NCI-H1436 treated with DMSO at 0.1 percent for 48 hours (cell line): ENCODE measurements at places on chromosomes 6 and 20.

GRCh38 chr6:107641071-107641470 lies 151.2 kb downstream of the SOBP start:
- no peak for DNase-seq

GRCh38 chr6:100269189-100269588 lies 195.5 kb downstream of the SIM1 start:
- DNase-seq, result no peak

DNA sequence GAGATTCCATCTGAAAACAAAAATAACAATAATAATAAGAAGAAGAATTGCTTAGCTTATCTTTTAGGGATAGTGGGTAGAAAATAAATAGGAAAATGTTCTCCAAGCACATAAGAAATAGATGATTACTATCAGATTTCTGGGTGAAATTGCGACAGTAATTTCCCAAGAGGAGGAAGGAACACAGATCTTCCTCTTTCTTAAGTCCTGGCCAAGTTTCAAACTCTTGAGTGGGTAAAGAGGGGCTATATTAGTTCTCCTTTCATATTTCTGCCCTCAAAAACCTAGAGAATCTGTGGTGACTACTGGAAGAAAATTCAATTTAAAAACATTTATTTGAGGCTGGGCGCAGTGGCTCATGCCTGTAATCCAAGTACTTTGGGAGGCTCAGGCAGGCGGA lies 63.7 kb downstream of the PHACTR2 start:
- no peak for DNase-seq

- DNase-seq, result no peak
Observed at GRCh38 chr20:11979306-11979990, 61.8 kb downstream of the BTBD3 start.

- DNase-seq, result no peak
Observed at GRCh38 chr6:1714654-1715053, 104.9 kb downstream of the FOXC1 start.

DNA sequence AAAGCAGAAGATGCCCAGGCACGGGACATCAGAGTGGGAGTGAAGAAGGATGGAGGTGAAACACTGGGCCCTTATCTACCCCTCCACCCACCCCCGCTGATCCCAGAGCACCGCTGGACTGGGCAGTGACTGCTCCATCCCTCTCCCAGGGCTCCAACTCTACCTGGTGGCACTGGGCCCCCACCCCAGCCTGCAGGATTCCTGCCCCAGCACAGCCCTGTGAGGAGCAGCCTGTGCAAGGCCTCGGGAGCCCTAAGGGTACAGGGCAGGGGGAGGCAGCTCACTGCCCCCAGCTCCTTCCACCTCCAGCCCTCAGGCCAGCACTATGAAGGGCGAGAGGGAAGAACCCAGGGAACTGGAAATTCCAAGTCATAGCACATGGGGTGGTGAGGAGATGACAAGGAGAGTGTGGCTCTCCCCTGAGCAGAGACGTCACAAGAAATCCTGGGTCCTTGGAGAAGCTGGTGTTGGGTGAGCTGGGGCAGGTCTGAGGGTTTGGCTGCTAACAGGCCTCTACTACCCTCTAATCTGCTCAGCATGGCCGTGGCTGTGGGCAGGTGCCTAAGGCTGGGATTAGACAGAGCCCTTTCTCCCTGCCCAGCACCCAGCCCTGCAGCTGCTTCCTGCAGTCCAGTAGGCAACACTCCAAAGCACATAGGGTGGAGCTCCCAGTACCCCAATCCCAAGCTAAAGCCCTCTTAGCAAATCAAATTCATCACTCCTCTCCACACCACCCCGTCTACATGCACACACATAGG lies 3.5 kb downstream of the CST3 start:
- DNase-seq, result no peak

DNA sequence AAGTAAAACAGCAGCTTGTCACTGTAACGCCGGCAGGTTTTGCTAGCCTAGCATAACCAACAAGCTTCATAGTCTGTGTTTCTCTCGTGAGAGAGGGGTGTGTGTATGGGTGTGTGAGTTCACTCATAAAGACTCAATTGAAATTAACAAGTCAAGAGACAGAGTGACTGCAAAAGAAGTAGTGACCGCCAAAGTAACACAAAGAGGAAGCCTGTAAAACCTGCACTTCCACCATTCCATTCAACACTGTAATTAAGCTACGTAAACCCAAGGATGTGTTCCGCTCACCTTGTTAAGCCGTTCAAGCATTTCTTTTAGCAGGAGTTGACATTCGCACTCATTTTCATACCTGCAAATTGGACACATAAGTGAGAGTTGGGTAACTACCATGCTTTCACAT lies 6.6 kb downstream of the BFSP1 start:
- DNase-seq, result no peak

DNA sequence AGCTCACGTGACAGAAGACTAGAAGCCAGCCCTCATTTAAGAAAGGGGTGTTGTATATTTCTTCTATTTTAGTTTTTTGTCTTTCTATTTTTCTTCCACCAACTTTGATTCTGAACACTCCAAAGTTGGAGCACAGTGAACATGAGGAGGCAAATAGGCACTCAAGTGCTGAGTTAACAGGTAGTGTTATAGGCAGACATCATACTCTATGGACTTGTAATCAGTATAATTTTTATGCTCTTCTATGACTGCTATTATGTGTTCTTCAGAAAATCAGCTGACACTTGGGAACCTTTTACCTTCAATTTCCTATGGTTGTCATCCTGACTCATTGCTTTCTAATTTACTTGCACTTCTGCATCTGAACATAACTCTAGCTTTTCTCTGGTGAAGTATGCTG lies 396.3 kb upstream of the EYS start:
- peak; percentile 25 for DNase-seq

GRCh38 chr20:64168381-64169090 lies 4.3 kb downstream of the MYT1 start:
- no peak for DNase-seq

DNA sequence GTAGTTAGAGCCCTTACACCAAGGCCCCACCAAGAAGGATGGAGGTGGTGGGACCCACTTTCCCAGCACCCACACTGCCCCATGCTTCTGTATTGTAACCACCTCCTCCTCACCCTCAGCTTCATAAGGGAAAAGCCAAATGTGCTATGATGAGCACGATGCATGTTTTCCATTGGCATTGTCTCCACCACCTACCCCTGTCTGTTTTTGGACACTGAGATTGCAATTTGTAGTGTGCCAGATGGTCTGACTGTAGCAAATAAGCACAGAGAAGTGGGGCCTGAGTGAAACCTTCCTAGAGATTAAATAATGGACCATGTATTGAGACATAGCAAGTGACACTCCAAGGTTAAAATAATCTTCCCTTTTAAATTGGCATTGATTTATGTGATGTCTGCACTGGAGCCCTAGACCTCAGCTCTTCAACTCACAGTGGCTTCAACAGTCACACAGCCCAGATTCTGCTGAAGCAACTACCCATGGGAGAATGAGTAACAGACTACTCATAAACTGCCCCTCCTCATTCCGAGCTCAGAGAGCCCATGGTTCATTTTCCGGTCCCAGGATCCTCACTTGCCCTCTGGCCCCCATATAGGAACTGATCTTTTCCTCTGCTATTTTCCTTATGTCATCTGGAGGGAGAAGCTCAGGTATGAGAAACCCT lies 177.9 kb downstream of the COL9A1 start:
- DNase-seq, result no peak

- DNase-seq, result no peak
Observed at GRCh38 chr6:52046456-52046855, 41.0 kb downstream of the PKHD1 start.

DNA sequence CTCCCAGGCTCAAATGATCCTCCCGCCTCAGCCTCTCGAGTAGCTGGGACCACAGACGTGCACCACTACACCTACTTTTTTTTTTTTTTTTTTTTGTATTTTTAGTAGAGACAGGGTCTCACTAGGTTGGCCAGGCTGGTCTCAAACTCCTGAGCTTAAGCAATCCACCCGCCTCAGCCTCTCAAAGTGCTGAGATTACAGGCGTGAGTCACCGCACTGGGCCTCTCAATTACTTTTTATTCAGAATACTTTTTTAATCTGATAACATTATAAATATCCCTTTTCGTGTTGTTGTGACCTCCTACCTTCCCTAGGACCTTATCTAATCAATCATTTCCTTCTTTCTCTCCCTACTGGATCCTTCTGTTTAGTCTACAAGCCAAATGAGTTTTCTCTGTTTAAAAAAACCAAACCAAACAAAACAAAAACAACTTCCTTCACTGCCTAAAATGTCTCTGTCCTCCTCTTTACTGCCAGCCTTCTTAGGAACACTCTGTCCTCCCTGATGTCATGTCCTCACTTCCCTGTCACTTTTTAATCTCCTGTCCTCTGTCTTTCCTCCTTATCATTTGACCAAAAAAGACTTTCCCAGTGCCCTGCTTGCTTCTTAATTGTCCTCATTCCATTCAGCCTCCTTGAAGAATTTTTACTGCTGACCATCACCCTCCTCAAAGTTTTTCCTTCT lies 85.0 kb downstream of the CAP2 start:
- DNase-seq, result no peak

- no peak for DNase-seq
Observed at GRCh38 chr6:2775003-2775402, 9.8 kb downstream of the WRNIP1 start.

DNA sequence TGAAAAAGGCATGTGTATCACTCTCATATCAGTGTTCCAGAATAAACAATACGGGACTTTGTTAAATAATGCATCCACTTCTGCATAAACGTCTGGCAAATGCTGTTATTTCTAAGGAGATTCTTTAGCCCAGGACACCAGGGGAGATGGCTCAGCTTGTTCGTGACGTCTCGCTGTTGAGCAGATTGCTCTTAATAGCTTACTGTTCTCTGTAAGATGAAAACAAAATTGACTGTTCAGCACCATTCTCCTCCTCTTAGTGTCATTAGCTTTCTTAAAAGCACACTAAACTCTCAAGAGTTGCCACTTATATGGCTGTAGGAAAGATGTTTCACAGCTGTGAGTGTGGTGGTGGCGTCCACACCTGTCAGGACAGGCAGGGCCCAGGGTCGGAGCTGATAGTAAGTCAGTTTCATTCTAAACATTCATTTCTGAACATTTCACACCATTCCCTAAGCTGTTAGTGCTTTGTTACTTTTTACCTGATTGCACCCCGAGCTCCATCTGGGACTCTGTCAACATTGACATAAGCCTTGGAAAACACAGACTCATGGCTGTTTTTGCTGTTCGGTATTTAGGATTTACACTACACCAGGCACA lies 132.1 kb downstream of the ZDHHC14 start:
- no peak for DNase-seq

DNA sequence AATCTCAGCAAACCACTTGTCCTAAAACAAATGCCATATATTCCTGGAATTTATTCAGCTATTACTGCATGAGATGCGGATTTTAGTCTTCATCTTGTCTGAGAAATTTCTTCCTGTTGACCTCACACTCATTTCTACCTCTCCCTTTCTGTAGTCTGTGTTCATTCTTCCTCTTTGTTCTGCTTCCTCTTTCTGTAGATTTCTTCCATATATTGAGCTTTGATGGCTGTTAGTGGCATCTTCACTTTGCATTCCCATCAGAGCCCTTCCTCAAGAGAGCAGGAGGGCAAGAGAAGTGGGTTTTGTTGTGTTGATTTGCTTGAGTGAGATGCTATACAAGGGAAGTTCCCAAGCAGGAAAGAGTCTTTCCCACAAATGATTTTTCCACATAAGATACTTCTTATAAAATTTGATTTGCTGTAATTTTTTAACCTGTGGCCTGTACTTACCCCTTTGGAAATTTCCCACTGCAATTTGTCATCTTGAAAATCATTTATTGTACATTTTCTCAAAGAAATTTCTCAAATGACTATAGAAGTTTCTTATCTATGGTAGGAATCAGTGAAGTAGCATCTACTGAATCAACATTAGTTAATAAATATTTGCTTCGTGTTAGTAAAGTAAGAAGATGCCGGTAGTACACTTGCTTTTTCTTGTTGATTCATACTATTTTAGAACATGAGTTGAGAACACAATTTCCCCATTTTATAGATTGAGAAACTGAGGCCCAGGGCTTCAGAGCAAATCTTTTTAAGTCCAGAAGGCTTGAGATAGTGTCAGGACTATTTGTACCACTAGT lies 43.8 kb downstream of the MAP3K4 start:
- DNase-seq, result no peak
